ENCODE measurements at places on chromosomes 13 and 19.

- DNase-seq, result no peak
These were observed 161.2 kb downstream of the FOXO1 start for GRCh38 chr13:40505196-40505595.

- no peak for DNase-seq
These were observed 133.0 kb downstream of the KDM4B start for GRCh38 chr19:5101871-5102270.

DNA sequence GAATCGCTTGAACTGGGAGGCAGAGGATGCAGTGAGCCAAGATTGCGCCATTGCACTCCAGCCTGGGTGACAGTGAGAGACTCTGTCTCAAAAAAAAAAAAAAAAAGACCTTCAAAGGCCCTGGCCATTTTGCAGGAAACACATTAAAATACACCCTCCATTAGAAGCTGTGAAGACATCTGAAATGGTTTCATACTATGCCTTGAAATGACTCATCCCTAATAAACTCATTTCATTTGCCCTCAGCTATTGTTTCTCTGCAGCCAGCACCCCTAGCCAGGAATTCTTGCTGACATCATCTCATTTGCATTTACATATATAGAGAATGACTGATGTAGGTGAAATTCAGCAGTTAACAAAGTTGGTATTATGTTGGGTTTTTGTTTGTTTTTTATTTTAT lies 8.7 kb downstream of the EML2 start:
- no peak for DNase-seq

DNA sequence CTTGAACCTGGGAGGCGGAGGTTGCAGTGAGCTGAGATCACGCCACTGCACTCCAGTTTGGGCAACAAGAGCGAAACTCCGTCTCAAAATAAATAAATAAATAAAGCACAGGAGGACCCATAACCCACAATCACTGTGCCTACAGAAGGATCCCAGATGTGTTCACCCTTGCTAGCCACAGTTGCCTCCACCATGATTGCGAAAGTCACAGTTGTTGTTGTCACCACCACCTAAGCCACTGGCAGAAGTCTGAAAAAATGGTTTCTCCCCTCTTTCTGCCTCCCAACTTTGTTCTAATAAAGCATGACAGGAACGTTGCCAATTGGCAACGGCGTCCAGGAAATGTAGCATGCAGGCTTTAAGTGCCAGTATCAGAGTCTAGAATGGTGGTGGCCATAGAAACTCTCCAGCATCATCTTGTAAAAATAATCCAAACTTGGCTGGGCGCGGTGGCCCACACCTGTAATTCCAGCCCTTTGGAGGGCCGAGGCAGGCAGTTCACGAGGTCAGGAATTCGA lies 2.2 kb upstream of the EPS15L1 start:
- DNase-seq, result no peak

DNA sequence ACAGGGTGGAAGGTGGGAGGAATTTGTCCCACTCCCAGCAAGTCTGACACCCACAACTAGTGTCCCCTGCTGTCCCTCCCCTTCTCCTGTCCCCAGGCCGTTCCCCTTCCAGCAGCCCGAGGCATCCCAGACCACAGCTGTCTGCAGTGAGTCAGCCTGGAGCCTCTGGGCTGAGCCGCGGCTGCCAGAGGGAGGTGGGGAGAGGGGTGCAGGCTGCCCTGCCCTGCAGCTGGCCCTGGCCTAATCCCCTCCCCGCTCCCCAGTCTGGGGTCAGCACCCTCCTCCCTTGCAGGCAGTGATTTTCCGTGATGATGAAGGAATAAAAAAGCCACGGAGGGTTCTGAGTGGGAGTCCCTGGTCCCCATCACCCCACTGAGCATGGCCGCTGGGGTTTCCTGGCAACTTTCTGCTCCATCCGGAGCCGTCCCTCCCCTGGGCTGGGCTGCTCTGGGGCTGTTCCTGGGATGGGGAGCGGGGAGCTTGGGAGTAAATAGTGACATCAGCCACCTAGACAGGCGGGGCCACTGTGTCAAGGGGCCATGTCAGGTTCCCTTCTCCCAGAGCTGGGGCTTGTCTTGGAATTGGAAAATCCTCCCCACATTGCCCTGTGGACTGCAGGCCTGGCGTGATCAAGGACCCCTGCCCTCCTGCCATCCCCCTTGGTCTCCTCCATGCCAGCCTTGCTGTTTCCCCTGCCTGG lies 16.8 kb downstream of the SPC24 start:
- no peak for DNase-seq

GRCh38 chr19:14248578-14249011 lies 42.6 kb upstream of the ADGRL1 start:
- DNase-seq, result peak; percentile 55
